CD4-positive, alpha-beta T cell treated with Interleukin-17A for 4 hours (primary cell): ENCODE measurements at places on chromosomes 7 and 10.

DNA sequence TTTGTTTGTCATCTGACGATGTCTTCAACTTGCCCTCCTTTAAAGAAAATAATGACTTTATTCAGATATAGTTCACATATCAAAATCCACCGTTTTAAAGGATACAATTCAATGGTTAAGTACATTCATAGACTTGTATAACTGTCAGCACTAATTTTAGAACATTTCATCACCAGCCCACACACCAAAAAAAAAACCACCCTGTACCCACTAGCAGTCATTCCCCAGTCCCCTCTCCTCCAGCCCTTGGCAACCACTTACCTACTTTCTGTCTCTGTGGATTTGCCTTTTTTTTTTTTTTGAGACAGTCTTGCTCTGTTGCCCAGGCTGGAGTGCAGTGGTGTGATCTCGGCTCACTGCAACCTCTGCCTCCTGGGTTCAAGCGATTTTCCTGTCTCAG is 5.3 kb upstream of the HILPDA start:
- no peak for DNase-seq

DNA sequence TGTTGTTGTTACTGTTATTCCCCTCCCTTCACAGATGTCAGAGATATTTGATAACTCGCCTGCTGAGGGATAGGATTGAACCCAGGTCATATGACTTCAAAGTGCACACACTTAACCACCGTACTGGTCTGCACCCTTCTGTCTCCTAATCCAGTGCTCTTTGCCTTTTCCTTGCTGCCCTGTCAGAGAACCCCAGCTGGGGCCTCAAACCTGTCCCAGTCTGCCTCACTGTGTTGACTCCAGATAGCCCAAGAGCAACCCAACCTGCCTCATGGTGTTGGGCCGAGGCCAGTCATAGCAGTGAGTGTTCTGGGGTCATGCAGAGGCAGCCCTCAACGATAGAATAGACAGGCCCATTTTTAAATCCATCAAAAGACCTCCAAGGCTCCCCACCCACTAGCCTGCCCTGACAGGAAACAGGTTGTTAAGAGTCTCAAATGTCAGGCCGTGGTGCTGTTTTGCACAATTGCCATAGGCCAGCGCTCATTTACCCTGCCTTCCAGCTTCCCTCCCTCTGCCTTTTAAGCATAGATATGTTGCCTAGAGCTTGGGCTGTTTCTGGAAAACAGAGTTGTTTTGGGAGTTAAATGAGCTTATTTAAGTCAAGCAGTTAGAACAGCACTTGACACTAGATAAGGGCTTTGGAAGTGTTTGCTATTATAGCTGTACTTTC is 37.0 kb upstream of the PDCD4 start:
- DNase-seq, result peak; percentile 68

DNA sequence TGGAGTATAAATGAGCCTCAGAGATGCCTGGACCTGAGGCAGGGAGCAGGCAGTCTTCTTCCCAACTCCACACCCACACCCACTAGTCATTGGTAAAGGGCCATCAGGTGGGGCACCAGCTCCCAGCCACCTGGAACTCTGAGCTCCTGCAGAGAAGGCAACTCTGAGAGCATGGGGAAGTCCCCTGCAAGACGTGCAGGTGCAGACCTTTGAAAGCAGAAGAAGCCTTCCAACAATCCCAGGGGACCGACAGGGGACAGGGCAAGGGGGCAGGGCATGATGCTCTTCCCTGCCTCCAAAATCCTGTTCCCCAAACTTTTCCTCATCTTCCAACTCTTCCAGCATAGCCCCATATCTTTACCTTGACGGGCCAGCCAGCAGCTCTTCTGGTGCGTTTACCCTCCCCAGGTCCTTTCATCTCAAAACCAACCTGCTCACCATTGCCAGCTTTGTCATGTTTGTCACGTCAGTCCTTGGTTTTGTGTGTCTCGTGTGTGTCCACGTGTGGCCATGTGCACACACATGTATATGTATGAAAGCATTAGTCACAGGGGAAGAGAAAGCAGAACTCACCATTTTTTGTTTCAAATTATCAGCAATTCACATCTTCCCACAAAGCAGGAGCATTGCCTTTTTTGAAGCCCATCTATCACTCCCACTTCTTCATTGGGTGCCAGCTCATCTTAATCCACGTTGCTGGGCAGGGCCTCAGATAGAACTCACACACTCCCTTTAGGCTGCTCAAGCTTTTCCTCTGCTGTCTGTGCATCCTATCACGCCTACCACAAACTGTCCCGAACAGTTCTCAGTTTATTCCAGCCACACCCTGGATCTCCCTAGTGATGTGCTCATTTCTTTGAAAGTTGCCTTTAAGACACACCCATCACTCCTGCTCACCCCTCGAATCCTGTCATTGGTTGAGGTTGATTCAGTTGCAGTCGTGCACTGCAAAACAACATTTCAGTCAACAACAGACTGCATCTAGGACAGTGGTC is 41.0 kb upstream of the AMPH start:
- DNase-seq, result no peak

DNA sequence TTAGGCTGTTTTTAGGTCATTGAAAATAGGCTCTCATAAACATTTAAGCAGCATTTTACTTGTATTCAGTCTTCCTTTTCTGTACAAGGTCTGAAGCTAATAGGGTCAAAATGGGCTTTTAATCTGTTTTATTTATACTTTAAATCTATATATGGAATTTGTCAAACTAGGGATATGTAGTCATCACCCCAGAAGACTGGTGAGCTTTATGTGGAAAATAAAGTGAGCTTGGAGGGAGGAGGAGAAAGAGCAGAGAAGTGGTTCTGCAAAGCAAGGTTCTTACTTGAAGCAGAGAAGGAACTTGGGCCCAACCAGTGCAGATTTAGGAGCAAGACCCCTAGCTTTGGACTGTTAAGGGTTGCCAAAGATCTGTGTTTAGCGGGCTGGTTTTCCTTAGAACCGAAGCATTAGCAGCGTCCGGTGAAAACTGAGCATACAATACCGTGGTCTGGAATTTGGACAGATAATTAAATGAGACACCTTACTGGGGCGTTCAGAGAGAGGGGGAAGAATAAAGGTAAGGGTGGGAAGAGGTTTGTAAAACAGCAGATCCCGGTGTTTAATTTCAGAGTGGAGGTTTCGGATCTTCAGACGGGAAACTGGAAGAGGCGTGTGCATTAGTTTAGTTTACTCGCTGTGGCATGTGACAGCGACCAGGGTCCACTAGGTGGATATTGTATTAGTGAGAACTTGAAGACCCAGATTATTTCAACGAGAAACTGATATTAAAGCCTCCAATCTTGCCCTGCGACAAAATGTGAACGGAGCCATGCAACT is 2.4 kb downstream of the BAMBI start:
- no peak for DNase-seq
